Lower leg skin (tissue), 4 donors: ENCODE measurements at places on chromosomes 1 and 21. TPM values are rescaled to one million over a fixed set of nuclear protein-coding genes. Genes with fewer than 3 reads are reported as not detected.

PGBD5 gene
- total RNA-seq = 0.15 TPM

PTGFR gene
- 3.5 TPM for total RNA-seq

SEC16B gene
- 1.8 TPM for total RNA-seq

CNTN2 gene
- total RNA-seq = 18.3 TPM

S100A16 gene
- total RNA-seq = 289 TPM

ZBTB8OS gene
- total RNA-seq = 20.8 TPM

AURKAIP1 gene
- total RNA-seq = 140 TPM

CCDC28B gene
- 3.4 TPM for total RNA-seq
